NB4 (cell line): ENCODE measurements at places on chromosomes 4 and X.
A peak's percentile ranks its signal among the peaks of the same experiment; 100 is the strongest.

GRCh38 chrX:85922821-85923220 lies 124.5 kb downstream of the CHM start:
- peak; percentile 16 for DNase-seq

GRCh38 chr4:133483600-133484246 lies 334.6 kb downstream of the PCDH10 start:
- peak; percentile 24 for DNase-seq

- DNase-seq: peak; percentile 39
Observed at GRCh38 chr4:27278615-27279375, 418.2 kb downstream of the STIM2 start.

GRCh38 chr4:79454656-79455055 lies 46.6 kb upstream of the GK2 start:
- DNase-seq: no peak

- DNase-seq: no peak
Observed at GRCh38 chr4:139942241-139942640, 211.7 kb downstream of the MAML3 start.
